ENCODE measurements at places on chromosomes 12 and 14. TPM values are rescaled to one million over a fixed set of nuclear protein-coding genes. Genes with fewer than 3 reads are reported as not detected.
A peak's percentile ranks its signal among the peaks of the same experiment; 100 is the strongest.

The DPPA3 gene
- total RNA-seq: not detected

The GPR132 gene
- 1.9 TPM for total RNA-seq

The FAM181A gene
- total RNA-seq: 1.1 TPM

The TMCC3 gene
- 11.4 TPM for total RNA-seq

The CCDC177 gene
- total RNA-seq: not detected

- H3K4me1 ChIP-seq: no peaks in the 10 kb centered on the region
- no peak overlapping the region for H3K4me3 ChIP-seq
- H3K27ac ChIP-seq: no peak overlapping the region
- H3K36me3 ChIP-seq: no peaks in the 10 kb centered on the region
- DNase-seq: no peak
- H3K27me3 ChIP-seq: no peaks in the 10 kb centered on the region
Observed at GRCh38 chr14:95052016-95052585, 105.2 kb downstream of the DICER1 start.

DNA sequence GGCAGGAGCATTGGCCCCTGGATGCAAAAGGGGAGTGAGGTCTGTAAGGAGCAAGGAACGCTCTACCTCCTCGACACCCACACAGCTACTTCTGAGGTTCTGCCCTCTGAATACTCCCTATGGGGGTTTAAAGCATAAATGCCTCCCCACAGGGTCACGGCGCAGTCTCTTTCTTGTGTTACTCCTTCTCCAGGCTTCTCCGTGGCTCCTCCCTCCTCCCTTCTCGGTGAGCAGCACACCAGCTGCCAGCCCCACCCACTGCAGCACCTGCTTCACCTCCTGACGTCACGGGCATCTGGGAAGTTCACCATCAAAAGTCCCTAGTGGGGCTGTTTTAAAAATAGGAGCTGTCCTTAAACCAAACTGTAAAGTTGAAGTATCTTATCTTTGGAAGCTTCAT lies 67.3 kb downstream of the SPTB start:
- H3K27me3 ChIP-seq: peaks cover 6% of the 10 kb centered on the region
- H3K27ac ChIP-seq: no peak overlapping the region
- peaks cover 2% of the 10 kb centered on the region for H3K4me1 ChIP-seq
- no peaks in the 10 kb centered on the region for H3K36me3 ChIP-seq
- no peak overlapping the region for H3K4me3 ChIP-seq

DNA sequence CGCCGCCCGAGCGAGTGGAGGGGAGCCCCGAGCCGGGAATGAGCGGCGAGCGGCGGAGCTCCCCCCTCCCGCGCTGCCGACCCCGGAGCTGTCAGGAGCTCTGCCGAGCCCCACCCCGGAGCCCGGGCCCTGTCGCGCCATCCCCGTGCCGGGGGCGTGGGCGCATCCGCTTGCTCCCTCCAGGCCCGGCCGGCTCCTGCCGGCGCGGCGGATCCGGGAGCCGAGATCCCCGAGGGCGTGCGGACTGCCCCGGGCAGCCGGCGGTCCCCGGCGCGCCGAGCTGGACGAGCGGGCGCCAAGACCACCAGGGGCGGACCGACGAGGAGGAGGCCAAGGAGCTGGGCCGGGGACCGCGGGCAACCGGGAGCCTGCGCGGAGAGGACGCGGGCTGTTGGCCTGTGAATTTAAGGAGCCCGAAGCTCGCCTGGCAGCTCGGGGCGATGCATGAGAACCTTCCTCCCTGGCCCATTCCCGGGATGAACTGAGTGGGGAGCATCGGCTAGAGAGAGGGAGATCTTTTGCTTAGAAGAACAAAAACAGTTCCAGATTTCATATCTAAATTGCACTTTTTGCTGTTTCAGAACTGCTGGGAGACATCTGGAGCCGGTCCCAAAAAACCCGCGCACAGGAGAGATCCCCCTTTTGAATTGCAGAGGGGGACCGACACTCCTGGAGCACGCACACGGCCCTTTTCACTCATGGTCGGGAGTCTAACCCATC lies 2.0 kb downstream of the PTHLH start:
- peak; percentile 74 for DNase-seq
- H3K36me3 ChIP-seq: no peaks in the 10 kb centered on the region
- H3K4me3 ChIP-seq: peak overlapping the region; percentile 36
- H3K4me1 ChIP-seq: peaks cover 25% of the 10 kb centered on the region
- no peak overlapping the region for H3K27ac ChIP-seq
- peaks cover 43% of the 10 kb centered on the region for H3K27me3 ChIP-seq

DNA sequence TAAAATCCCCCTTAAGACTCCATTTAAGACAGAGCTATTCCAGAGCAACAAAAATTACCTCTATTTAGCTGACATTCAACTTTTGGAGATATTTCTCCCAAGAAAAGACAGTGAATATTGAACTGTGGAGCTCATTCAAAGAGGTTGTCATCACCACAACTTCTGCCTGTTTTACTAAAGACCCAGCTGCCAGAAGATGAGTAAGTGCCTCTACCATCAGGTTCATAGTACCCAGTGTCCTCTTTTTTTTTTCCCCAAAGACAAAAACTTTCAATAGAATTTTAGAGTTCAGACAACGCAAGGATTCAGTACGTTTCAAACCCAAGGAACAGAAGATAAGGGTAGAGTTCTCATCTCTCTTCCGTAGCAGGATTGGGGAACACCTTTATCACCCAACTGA lies 461.3 kb downstream of the BCAT1 start:
- H3K27ac ChIP-seq: no peak overlapping the region
- H3K4me3 ChIP-seq: no peak overlapping the region
- no peaks in the 10 kb centered on the region for H3K36me3 ChIP-seq
- no peak for DNase-seq
- no peaks in the 10 kb centered on the region for H3K4me1 ChIP-seq
- H3K27me3 ChIP-seq: no peaks in the 10 kb centered on the region

DNA sequence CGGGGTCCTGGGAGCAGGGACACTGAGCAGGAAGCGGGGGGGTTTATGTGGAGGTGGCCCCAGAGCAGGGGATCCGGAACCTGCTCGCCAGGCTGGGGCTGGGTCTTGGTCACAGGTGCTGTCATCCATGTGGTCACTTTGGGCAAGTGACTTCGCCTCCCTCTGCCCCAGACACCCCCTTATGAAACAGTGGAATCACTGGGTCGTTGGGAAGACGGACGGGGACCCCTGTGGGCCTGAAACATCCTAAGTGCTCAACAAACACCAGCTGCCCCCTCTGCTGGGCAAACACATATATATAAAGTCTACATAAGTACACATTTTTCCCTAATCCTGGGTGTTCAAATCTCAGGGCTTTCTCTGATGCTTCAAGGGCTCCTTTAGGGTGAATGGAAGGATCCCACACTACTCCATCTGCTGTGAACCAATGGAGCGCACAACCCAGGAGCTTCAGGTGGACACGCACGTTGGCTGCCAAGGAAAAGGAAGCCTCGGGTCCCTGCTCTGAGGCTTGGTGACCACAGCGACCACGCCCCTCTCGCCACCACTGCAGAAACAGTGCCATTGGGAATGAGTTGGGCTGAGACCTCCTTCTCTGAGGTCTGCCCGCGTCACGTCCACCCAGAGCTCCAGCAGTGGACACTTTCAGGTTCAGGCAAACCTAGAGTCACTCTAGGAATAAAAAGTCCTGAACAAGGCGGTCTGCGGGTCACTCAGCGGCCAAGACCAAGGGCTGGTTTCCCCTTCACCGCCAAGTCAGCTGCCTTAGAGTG lies 54.6 kb downstream of the CDC42BPB start:
- H3K27ac ChIP-seq: no peak overlapping the region
- H3K27me3 ChIP-seq: no peaks in the 10 kb centered on the region
- H3K4me1 ChIP-seq: no peaks in the 10 kb centered on the region
- DNase-seq: no peak
- H3K4me3 ChIP-seq: no peak overlapping the region

- no peaks in the 10 kb centered on the region for H3K36me3 ChIP-seq
- no peak overlapping the region for H3K4me3 ChIP-seq
- H3K4me1 ChIP-seq: no peaks in the 10 kb centered on the region
Observed at GRCh38 chr12:44976246-44976645, 74.7 kb downstream of the DBX2 start.

GRCh38 chr12:105740970-105741725 lies 397.6 kb downstream of the NUAK1 start:
- no peak overlapping the region for H3K4me3 ChIP-seq
- H3K4me1 ChIP-seq: peaks cover 6% of the 10 kb centered on the region
- H3K27me3 ChIP-seq: no peaks in the 10 kb centered on the region
- no peak for DNase-seq

DNA sequence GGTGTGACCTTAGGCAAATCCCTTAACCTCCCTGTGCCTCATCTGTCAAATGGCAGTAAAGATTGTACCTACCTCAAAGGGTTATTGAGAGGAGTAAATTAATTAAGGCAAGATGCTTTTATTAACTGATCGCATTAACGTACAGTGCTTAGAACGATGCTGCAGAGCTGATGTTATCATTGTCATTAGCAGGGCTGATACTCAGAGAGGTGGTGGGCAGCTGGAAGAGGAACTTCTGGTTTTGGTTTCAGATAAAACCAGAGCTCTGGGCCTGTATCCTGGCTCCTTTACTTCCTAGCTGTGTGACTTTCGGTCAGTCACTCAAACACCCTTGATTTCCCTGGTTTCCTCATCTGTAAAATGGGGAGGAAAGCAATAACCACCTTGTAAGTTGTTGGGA lies 55.1 kb downstream of the CALM1 start:
- H3K27ac ChIP-seq: no peak overlapping the region
- H3K4me3 ChIP-seq: no peak overlapping the region
- no peaks in the 10 kb centered on the region for H3K36me3 ChIP-seq
- DNase-seq: no peak

DNA sequence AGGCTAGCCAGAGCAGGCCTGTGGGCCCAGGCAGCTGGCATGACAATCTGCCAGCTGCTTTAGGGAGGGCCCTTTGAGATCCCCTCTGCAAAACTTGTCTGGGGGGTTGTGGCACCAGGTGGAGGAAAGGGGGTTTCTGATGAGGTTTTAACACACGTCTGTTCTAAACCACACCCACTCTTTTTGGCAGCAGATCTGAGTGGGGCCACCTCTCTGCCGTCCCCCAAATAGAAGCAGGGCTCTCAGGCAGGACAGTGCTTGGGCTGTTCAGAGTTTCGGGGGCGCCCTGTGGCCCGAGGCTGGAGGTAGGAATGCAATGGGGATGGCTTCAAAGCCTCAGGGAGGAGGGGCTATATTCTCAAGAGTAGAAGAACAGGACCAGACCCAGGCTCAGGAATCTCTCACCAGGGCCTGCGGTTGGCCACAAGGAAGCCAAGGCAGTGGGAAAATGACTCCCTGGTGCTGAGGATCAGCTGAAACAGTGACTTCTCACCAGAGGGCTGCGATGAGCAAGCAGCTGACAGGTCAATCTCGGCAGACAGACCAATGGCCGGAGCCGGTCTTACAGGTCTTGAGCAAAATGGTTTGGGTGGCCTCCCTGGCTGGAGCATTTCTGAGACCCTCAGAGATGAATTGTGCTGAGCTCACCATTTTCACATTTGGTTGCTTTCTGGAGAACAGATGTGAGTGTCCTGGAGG lies 1.5 kb upstream of the KRT5 start:
- H3K27me3 ChIP-seq: peaks cover 57% of the 10 kb centered on the region
- no peak overlapping the region for H3K27ac ChIP-seq
- no peaks in the 10 kb centered on the region for H3K4me1 ChIP-seq
- no peaks in the 10 kb centered on the region for H3K36me3 ChIP-seq
- H3K4me3 ChIP-seq: no peak overlapping the region

- no peak overlapping the region for H3K4me3 ChIP-seq
- no peaks in the 10 kb centered on the region for H3K27me3 ChIP-seq
- no peaks in the 10 kb centered on the region for H3K36me3 ChIP-seq
- no peak overlapping the region for H3K27ac ChIP-seq
Observed at GRCh38 chr12:9797722-9798619, 29.3 kb upstream of the KLRF1 start.

DNA sequence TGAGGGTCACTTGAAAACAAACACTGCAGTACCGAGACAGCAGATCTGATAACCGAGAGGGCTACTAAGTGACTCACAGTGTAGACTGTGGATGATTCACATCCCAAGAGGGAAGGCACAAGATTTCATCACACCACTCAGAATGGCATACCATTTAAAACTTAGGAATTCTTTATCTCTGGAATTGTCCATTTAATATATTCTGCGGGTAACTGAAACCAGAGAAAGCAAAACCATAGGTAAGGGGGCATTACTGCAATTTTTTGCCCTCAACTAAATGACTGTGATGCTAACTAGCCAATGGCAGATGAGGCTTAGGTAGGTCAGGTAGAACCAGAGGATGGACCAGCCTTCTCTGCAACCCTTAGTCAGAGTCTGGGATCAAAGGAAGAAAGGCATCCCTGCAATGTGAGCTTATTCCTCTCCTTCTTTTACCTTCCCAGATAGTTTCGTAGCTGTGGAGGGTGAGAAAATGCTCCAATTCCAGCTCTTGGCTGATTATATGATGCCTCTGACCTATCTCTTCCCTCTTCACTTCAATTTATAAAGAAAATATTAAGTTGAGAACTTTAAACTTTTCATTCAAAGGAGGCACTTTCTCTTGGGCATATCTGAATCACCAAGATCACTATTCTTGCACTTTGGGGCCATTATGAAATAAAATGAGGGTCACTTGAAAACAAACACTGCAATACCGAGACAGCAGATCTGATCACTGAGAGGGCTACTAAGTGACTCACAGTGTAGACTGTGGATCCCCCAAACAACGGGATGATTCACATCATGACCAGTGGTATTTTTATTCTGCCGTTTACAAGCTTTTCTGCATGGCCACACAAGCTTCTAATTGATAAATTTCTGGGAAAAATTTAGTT lies 6.8 kb downstream of the ART4 start:
- no peaks in the 10 kb centered on the region for H3K36me3 ChIP-seq
- no peak for DNase-seq
- H3K4me1 ChIP-seq: peaks cover 9% of the 10 kb centered on the region
- H3K27me3 ChIP-seq: no peaks in the 10 kb centered on the region
- H3K27ac ChIP-seq: no peak overlapping the region
- H3K4me3 ChIP-seq: no peak overlapping the region

GRCh38 chr12:28374556-28374955 lies 184.3 kb downstream of the CCDC91 start:
- DNase-seq: no peak
- H3K36me3 ChIP-seq: no peaks in the 10 kb centered on the region
- H3K4me3 ChIP-seq: no peak overlapping the region
- no peaks in the 10 kb centered on the region for H3K4me1 ChIP-seq
- no peak overlapping the region for H3K27ac ChIP-seq

- H3K27ac ChIP-seq: no peak overlapping the region
- H3K27me3 ChIP-seq: no peaks in the 10 kb centered on the region
- H3K36me3 ChIP-seq: no peaks in the 10 kb centered on the region
- no peaks in the 10 kb centered on the region for H3K4me1 ChIP-seq
Observed at GRCh38 chr12:21223930-21224329, 92.9 kb downstream of the SLCO1B1 start.

GRCh38 chr12:118548887-118549509 lies 172.6 kb downstream of the SUDS3 start:
- H3K4me1 ChIP-seq: no peaks in the 10 kb centered on the region
- no peak overlapping the region for H3K4me3 ChIP-seq
- no peak for DNase-seq
- H3K36me3 ChIP-seq: no peaks in the 10 kb centered on the region
- H3K27me3 ChIP-seq: no peaks in the 10 kb centered on the region

Data from left lung (tissue), 14 donors.